Fibroblast of lung (primary cell): ENCODE measurements at places on chromosomes 12 and 14. TPM values are rescaled to one million over a fixed set of nuclear protein-coding genes. Genes with fewer than 3 reads are reported as not detected.

The CLEC1B gene
- not detected in 2 replicates for total RNA-seq

The FGF6 gene
- total RNA-seq = not detected in 2 replicates

The PABPN1 gene
- 59.1 and 73.2 TPM in 2 replicates for total RNA-seq

The ANO4 gene
- 11.3 and 42.3 TPM in 2 replicates for total RNA-seq

GRCh38 chr12:26989873-26990272 lies 24.3 kb downstream of the TM7SF3 start:
- H3K27me3 ChIP-seq = no peaks in the 10 kb centered on the region
- no peaks in the 10 kb centered on the region for H3K36me3 ChIP-seq
- H3K27ac ChIP-seq = no peak overlapping the region
- no peak overlapping the region for H3K4me3 ChIP-seq
- no peak for DNase-seq
- no peaks in the 10 kb centered on the region for H3K4me1 ChIP-seq

GRCh38 chr12:15823360-15824128 lies 34.4 kb upstream of the EPS8 start:
- no peaks in the 10 kb centered on the region for H3K4me1 ChIP-seq
- no peak overlapping the region for H3K4me3 ChIP-seq
- no peaks in the 10 kb centered on the region for H3K27me3 ChIP-seq
- no peak for DNase-seq
- H3K36me3 ChIP-seq = no peaks in the 10 kb centered on the region

DNA sequence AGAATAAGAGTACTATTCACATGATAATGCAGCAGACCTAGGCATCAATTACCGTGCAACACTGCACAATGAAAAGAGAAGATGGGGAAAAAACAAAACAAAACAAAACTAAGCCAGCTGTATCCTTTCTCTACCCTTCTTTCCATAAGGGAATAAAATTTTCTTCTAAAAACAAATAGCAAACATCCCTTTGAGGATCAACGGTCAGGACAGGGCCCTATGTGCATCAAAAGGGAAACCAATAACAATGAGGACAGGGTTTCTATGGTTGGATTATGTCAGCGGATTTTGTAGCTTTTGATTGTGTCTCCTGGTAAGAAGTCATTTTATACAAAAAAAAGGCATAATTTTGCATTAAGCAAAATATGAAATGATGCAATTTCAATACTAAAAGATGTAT lies 350.3 kb downstream of the SLC6A15 start:
- no peak overlapping the region for H3K27ac ChIP-seq
- H3K4me1 ChIP-seq = no peaks in the 10 kb centered on the region
- H3K36me3 ChIP-seq = no peaks in the 10 kb centered on the region
- DNase-seq = no peak
- H3K27me3 ChIP-seq = no peaks in the 10 kb centered on the region

The C14orf39 gene
- total RNA-seq = not detected in 2 replicates

DNA sequence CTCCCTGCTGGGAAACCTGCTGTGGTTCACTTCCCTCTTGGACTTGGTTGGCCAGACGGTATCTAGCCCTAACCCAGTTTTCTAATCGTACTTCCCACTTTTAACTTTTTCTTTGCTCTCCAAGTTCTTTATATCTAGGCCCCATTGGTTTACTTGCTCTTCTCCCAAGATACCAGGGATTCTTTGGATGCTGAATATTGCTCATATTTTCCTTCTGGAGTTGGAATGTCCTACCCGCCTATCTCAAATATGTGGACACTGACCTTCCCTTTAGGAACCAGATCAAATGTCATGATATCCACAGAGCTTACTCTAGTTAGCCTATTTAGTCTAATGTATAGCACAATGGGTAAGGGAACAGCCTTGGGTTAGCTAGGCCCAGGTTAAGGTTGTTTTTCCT lies 228.6 kb downstream of the DACT1 start:
- H3K4me1 ChIP-seq = peaks cover 4% of the 10 kb centered on the region
- DNase-seq = no peak
- no peaks in the 10 kb centered on the region for H3K27me3 ChIP-seq
- H3K4me3 ChIP-seq = no peak overlapping the region
- no peaks in the 10 kb centered on the region for H3K36me3 ChIP-seq
- H3K27ac ChIP-seq = no peak overlapping the region

GRCh38 chr14:75811872-75812499 lies 150.9 kb downstream of the TTLL5 start:
- no peak overlapping the region for H3K27ac ChIP-seq
- DNase-seq = no peak
- no peak overlapping the region for H3K4me3 ChIP-seq

DNA sequence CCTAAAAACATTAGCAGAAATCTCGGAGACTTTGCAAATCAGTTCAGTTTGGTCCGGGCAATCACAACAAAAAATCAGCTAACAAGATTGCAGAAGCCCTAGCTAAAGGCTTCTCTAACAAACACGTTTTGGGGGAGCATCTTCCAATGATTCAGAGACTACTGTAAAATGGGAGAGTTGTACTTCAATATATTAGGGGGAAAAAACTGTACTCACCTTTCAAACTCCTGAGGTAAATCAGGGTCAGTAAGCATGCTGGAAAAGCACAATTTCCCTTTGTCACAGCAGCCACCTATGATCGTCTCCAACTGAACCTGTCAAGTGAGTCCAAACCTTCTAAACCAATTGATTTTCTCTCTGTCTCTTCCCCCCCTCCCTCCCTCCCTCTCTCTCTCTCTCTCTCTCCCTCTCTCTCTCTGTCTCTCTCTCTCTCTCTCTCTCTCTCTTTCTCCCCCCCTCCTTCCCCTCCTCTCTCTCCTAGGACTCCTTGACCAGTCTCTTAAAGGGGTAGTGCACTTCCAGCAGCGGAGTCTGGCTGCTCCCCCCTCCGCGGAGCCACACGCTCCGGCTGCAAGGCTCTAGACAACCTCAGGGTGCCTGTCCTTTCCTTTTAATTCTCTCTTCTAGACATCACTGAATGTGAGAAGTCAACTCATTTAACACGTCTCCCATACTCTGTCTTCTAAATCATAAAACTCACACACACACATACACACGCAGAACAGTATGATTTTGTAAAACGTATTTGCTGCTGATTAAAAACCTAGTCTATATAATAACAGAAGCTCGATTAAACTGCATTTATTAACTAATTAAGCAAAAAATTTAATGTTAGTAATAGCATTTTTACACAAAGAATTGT lies at the start of gene SOX5:
Gene SOX5 (minus strand): TSS at position 323 of the 862 bp plus-strand sequence. CDS start 69 bp downstream, at position 254.
- no peaks in the 10 kb centered on the region for H3K27me3 ChIP-seq
- peak; percentile 81 for DNase-seq
- H3K4me3 ChIP-seq = peak within 1 kb of the TSS; percentile 74
- no peaks in the 10 kb centered on the region for H3K36me3 ChIP-seq

- H3K36me3 ChIP-seq = no peaks in the 10 kb centered on the region
- H3K27me3 ChIP-seq = no peaks in the 10 kb centered on the region
- no peak for DNase-seq
- no peaks in the 10 kb centered on the region for H3K4me1 ChIP-seq
- no peak overlapping the region for H3K4me3 ChIP-seq
Observed at GRCh38 chr14:33480887-33481184, 470.0 kb downstream of the EGLN3 start.

GRCh38 chr12:851913-852312 lies 97.6 kb downstream of the RAD52 start:
- H3K27me3 ChIP-seq = no peaks in the 10 kb centered on the region
- H3K4me3 ChIP-seq = peak overlapping the region; percentile 17
- H3K36me3 ChIP-seq = no peaks in the 10 kb centered on the region
- H3K4me1 ChIP-seq = no peaks in the 10 kb centered on the region

DNA sequence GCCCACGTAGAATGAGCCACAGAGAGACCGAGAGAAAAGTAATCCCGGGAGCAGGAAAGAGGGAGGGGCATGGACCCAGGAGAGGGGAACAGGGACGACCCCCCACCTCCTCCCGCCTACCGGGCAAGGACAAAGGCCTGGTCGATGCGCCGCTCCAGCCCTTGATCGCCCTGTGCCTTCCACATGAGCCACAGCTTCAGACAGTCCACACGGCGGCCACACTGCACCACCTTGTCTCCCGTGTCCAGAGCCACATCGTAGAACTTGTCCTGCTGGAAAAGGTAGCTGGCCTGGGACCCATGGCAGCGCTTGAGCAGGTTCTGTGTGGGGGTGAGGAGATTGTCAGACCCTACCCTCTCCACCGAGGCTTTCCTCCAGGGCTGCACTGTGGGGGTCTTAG lies 20.5 kb upstream of the ZNF740 start:
- no peak overlapping the region for H3K4me3 ChIP-seq
- no peak for DNase-seq
- H3K27me3 ChIP-seq = no peaks in the 10 kb centered on the region
- H3K4me1 ChIP-seq = no peaks in the 10 kb centered on the region
- H3K27ac ChIP-seq = no peak overlapping the region

DNA sequence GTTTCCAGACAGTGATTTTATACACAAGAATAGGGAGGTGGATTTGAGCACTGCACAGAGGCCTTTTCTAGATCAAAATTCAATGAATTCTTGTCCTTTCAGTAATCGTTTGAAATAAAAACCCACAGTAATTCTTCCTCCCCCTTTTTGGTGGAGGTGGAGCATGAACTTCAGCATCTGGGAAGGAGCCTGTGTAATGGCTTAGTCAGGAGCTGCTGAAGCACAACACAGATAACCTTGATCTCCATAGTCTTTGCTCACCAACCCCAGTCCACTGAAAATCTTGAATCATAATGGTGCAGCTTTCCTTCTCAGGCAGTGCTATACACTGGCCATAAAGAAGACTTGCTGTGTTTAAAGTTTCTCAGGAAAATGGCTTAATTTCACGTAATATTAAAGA lies 6.4 kb upstream of the TBPL2 start:
- H3K4me1 ChIP-seq = peaks cover 18% of the 10 kb centered on the region
- peak overlapping the region; percentile 73 for H3K27ac ChIP-seq
- H3K36me3 ChIP-seq = no peaks in the 10 kb centered on the region
- DNase-seq = peak; percentile 67
- no peaks in the 10 kb centered on the region for H3K27me3 ChIP-seq

The HAL gene
- total RNA-seq = 0.17 TPM in 1 of 2 replicates, not detected in the other

GRCh38 chr12:22118238-22118790 lies 72.3 kb downstream of the CMAS start:
- H3K36me3 ChIP-seq = no peaks in the 10 kb centered on the region
- H3K27me3 ChIP-seq = peaks cover 9% of the 10 kb centered on the region
- no peak for DNase-seq
- H3K4me1 ChIP-seq = no peaks in the 10 kb centered on the region
